CD4-positive, CD25-positive, alpha-beta regulatory T cell (primary cell): ENCODE measurements at places on chromosomes 4 and X.
A peak's percentile ranks its signal among the peaks of the same experiment; 100 is the strongest.

GRCh38 chr4:104870495-104871233 is 276.0 kb upstream of the TET2 start:
- DNase-seq = no peak

- no peak for DNase-seq
These were observed 45.3 kb upstream of the SOD3 start for GRCh38 chr4:24750106-24750505.

- no peak for DNase-seq
These were observed 68.5 kb downstream of the AFF1 start for GRCh38 chr4:87003266-87003665.

DNA sequence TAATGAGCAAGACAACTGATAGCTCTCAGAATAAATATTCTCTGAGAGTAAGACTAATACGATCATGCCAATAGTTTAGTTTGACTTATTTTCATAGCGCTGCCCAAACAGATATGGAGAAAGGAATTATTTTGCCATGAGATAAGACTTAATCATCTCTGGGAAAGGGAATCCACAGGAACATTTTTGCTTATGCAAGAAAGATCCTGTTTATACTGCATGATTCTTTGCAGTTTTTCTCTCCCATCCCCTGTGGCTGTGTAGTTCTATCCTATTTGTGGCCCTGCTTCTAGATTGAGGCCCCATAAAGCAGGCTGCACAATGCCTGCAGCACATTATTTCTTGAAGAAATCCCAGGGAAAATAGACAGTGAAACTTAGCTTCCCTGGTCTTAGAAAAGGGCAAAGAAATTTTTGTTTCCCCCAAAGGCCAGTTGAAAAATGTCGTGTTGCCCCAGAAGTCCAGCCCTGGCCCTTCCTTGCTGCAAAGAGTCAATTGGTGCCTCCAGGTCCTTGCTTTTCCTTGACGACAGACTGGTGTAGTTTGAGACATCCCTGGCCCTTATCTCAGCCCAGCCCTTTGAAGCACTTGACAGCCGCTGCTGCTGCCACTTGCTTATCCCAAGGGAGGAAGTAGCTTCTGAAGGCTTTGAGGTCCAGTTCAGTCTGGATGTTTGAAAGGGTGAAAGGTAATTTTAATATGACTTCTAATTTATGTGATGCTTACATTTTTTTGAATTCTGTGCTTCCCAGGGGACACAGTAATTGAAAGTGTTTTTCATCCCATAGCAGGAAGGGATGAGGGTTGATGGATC is 45.0 kb upstream of the SH3RF1 start:
- no peak for DNase-seq

DNA sequence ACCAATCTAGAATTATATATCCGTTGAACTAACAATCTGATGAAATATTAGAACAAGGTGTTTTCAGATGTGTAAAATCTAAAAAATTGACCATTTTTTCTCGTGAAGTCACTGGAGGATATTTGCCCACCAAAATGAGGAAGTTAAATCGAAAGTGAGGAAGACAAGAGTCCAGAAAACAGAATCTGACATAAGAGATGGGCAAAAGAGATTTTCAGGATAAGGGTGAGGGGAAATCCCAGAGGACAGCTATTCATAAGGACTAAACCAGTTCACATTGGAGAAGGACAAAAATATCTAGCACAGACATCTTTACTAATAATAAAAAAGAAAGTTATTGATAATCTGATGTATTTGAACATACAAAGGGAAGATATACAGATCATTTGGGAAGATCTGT is 18.7 kb upstream of the ALG13 start:
- DNase-seq = no peak

- DNase-seq = no peak
These were observed 292.1 kb downstream of the PRDM5 start for GRCh38 chr4:120630427-120630826.

DNA sequence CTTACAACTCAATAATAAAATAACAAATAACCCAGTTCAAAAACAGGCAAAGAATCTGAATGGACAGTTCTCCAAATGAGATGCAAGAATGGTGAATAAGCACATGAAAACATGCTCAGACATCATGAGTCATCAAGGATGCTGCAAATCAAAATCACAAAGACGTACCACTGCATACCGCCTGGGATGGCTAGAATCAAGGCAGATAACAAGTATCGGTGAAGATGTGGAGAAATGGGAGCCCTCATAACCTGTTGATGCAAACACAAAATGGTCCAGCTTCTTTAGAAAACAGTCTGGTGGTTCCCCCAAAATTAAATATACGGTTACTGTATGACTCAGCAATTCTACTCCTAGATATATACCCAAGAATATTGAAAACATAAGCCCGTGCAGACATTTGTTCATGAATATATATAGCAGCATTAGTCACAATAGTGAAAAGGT is 32.5 kb downstream of the AKAP4 start:
- DNase-seq = no peak

GRCh38 chr4:3787489-3788365 is 21.5 kb downstream of the ADRA2C start:
- DNase-seq = no peak

GRCh38 chr4:70402762-70403161 is 5.0 kb downstream of the OPRPN start:
- DNase-seq = no peak

GRCh38 chr4:14874990-14875389 is 127.3 kb upstream of the CPEB2 start:
- no peak for DNase-seq

DNA sequence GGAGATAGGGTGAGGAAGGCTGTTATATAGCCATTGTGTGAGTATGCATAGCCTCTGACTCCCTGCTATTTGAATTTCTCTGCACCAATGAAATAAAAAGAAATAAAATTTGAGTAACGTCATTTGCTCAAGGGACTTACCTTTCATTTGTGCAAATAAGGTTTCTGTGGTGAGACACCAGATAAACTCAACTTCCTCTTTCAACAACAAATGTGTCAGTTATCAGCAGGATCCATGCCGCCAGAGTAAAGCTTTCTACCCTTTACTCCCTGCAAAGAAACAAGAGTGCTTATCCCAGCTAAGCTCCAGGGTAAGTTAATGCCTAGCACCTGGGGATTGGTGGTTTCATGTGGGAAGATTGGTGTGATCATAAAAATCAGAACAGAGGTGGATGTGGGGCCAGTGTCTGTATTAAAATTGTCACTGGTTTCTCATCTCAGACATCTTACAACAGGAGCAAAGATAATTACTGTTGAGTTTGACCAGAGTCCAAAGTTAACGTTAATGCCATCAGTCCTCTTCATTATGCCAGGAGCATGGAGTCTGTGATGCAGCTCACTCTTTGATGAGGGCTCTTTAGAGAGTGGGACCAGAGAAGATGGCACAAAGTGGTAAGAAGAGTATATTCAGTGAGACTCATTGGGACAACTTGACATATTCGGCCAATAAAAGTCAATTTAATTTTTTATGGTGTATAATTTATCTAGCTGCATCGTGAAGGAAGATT is at the start of gene P2RY10:
Gene P2RY10 (plus strand): TSS at position 206 of the 727 bp plus-strand sequence. CDS start 15,130 bp downstream, outside the sequence.
- peak; percentile 27 for DNase-seq
